ENCODE measurements at places on chromosomes 1 and 21. TPM values are rescaled to one million over a fixed set of nuclear protein-coding genes. Genes with fewer than 3 reads are reported as not detected.

The POU2F1 gene
- 39.8 TPM for total RNA-seq

The ARV1 gene
- 7.2 TPM for total RNA-seq

The NHLH1 gene
- not detected for total RNA-seq

The PCAT6 gene
- total RNA-seq: 1.5 TPM

The FALEC gene
- total RNA-seq: not detected

The C1orf216 gene
- total RNA-seq: 13.0 TPM

The DMBX1 gene
- total RNA-seq: not detected

The NEXN gene
- 1.4 TPM for total RNA-seq

The IFI44L gene
- 5.2 TPM for total RNA-seq

The EIF4G3 gene
- 107 TPM for total RNA-seq

The RUNX1 gene
- total RNA-seq: 62.1 TPM

The TCHHL1 gene
- total RNA-seq: not detected

The SPRR2G gene
- not detected for total RNA-seq

DNA sequence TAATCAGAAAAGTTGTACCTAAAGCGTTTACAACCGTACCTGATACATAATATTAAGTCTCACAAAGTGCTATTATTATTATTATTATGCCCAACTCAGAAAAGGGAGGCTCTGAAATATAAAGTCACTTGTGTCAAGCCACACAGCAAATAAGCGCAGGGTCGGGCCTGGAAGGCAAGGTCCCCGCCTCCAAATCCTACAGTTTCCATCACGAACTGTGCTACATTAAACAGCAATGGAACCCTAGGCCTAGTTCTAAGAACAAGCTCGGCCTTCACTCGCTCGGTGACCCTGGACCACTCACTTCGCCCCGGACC, 549 bp downstream of the PARS2 start:
- DNase-seq: no peak
- H3K4me1 ChIP-seq: peaks cover 16% of the 10 kb centered on the region
- peak overlapping the region; percentile 68 for H3K4me3 ChIP-seq

DNA sequence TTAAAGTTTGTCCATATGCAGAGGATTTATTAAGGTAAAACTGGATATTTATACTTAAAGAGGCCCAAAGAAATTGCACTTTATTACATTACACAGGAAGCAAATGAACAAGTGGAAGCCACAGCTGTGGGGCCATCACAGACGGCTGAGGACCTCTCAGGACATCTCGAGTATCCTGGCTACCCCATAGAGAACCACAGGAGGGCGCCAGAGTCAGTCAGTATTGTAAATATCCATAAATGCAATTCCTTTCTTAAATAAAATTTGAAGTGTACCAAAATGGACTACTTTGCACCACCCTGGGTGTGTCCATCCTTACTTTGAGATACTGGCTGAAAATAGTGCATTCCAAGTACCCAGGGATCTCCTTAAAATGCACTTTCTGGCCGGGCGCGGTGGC, 257.2 kb downstream of the MRPL39 start:
- no peak overlapping the region for H3K4me3 ChIP-seq
- no peak overlapping the region for H3K27ac ChIP-seq
- no peaks in the 10 kb centered on the region for H3K4me1 ChIP-seq
- no peaks in the 10 kb centered on the region for H3K36me3 ChIP-seq
- DNase-seq: peak; percentile 3

- H3K4me1 ChIP-seq: no peaks in the 10 kb centered on the region
- H3K27ac ChIP-seq: no peak overlapping the region
- no peaks in the 10 kb centered on the region for H3K27me3 ChIP-seq
- DNase-seq: no peak
- H3K4me3 ChIP-seq: no peak overlapping the region
These were observed 29.1 kb upstream of the PLA2G4A start for GRCh38 chr1:186799689-186800054.

DNA sequence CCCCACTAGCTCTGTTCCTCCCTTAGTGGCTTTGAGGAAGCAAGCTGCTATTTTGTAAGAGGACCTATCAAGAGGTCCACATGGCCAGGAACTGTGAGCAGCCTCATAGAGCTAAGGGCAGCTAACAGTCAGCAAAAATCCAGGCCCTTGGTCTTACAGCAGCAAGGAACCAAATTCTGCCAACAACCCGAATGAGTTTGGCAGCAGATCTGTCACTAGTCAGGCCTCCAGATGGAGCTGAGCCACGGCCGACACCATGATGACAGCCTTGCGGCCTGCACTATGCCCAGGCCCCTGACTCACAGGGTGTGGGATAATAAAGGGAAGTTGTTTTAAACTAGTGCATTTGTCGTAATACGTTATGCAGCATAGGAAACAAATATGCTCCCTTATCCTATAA, 28.0 kb upstream of the H3-3A start:
- peak overlapping the region; percentile 41 for H3K27ac ChIP-seq
- no peak overlapping the region for H3K4me3 ChIP-seq
- peaks cover 3% of the 10 kb centered on the region for H3K4me1 ChIP-seq
- no peaks in the 10 kb centered on the region for H3K27me3 ChIP-seq
- no peaks in the 10 kb centered on the region for H3K36me3 ChIP-seq
- no peak for DNase-seq

- no peaks in the 10 kb centered on the region for H3K36me3 ChIP-seq
- H3K4me3 ChIP-seq: no peak overlapping the region
- H3K4me1 ChIP-seq: peaks cover 7% of the 10 kb centered on the region
- H3K27me3 ChIP-seq: no peaks in the 10 kb centered on the region
- DNase-seq: no peak
These were observed 13.9 kb downstream of the FAM151A start for GRCh38 chr1:54609301-54609921.

DNA sequence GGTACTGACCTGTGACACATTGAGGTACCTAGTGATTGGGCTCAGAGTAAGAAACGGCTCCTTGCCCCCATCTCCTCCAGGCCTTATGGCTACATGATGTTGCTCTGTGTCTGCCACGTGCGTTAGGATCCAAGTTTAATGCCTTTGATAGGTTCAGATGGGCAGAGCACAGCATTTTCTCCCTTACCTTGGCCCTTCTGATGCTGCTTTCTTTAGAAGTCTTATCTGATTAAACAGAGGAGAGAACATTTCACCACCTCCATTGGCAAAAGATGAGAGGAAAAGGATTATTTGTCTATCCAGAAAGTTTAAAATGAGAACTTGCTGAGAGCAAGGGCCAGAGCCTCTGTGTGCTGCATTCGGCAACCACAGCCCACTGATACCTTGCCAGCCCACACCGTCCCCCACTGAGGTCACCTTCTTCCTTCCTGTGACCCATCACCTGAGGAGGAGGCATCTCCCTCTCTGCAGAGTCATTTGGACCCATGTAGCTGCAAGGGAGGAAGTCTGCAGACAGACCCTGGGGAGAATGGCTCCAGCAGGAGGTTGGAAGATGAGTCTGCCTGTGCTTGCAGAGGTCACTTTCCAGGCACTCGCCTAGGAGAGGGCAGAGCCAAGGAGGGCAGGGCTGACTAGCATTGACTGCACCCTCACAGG, 16.7 kb downstream of the SHISA4 start:
- H3K27me3 ChIP-seq: no peaks in the 10 kb centered on the region
- DNase-seq: no peak
- peaks cover 7% of the 10 kb centered on the region for H3K4me1 ChIP-seq
- H3K27ac ChIP-seq: no peak overlapping the region

- DNase-seq: no peak
- no peak overlapping the region for H3K4me3 ChIP-seq
- no peaks in the 10 kb centered on the region for H3K4me1 ChIP-seq
These were observed 598.8 kb downstream of the PLPP3 start for GRCh38 chr1:55980582-55980981.

GRCh38 chr1:94805912-94806311, 14.2 kb upstream of the SLC44A3 start:
- no peak overlapping the region for H3K27ac ChIP-seq
- no peaks in the 10 kb centered on the region for H3K36me3 ChIP-seq
- DNase-seq: peak; percentile 68
- peaks cover 8% of the 10 kb centered on the region for H3K4me1 ChIP-seq
- no peaks in the 10 kb centered on the region for H3K27me3 ChIP-seq

DNA sequence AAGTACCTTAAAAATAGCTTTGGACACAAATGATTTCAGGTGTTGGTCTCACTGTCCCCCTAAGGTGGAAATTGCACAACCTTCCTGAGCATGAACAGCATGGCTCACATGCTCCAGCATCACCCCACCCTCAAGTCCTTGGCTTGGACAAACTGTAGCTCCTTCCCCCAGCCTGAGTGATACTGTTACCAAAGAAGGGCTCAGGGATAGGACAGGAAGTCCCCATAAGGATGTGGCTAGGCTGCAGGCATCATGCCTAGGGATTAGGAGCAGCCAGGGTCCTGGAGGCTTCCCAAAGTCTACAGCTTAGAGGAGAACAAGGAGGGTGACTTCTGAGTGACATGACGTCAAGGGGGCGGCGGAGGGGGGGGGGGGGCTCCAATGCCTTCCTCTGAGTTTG, 10.1 kb downstream of the FAM78B start:
- H3K27ac ChIP-seq: no peak overlapping the region
- no peaks in the 10 kb centered on the region for H3K4me1 ChIP-seq
- H3K27me3 ChIP-seq: peaks cover under 1% of the 10 kb centered on the region
- no peak for DNase-seq
- H3K4me3 ChIP-seq: no peak overlapping the region
- H3K36me3 ChIP-seq: no peaks in the 10 kb centered on the region

DNA sequence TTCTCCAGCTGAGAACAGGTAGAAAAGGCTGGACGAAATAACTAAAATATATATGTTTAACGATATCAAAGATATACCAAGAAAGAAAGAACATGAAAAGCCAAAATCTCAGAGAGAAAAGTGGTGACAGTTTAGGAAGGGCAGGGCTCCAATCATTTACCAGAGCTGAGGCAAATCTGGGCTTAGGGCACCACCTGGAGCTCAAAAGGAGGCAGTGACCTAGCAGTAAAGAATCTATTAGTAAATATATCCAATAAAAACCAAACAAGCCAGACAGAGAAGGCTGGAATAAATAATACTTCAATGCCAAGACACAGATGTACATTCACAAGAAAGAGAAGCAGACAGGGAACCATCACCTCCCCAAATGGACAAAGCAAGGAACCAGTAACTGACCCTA, 43.5 kb downstream of the CHIA start:
- H3K4me1 ChIP-seq: no peaks in the 10 kb centered on the region
- H3K36me3 ChIP-seq: no peaks in the 10 kb centered on the region
- no peaks in the 10 kb centered on the region for H3K27me3 ChIP-seq

DNA sequence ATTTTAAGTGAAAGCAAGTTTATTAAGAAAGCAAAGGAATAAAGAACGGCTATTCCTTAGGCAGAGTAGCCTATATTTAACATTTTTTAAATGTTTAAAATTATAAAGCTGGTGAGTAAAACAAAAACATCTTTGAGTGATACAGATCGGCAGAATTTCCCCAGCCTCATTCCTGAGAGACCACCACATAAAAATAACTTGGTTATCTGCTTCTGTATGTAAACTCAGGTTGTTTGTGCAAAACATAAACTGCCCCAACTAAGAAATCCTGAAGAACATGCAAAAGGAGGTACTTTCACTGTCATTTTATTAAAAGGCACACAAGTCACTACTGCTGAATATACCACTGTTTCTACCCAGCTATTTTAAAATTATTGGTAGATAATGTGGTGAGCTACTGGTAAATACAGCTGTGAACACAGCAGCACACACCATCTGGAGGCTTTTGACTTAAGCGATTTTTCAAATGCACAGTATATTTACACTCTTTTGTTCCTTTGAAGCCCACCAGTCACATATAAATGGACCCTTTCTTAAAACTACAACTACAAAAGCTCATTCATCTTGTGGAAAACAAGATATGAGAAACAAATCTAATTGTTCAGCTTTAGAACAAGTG, 119.3 kb downstream of the RERE start:
- no peak for DNase-seq
- H3K27me3 ChIP-seq: peaks cover 4% of the 10 kb centered on the region
- H3K4me3 ChIP-seq: no peak overlapping the region

GRCh38 chr1:223741861-223742260, 29.5 kb downstream of the CAPN2 start:
- no peaks in the 10 kb centered on the region for H3K4me1 ChIP-seq
- no peaks in the 10 kb centered on the region for H3K27me3 ChIP-seq
- H3K27ac ChIP-seq: no peak overlapping the region
- DNase-seq: no peak

GRCh38 chr1:166490437-166490991, 323.7 kb upstream of the FAM78B start:
- no peaks in the 10 kb centered on the region for H3K27me3 ChIP-seq
- H3K27ac ChIP-seq: peak overlapping the region; percentile 87
- H3K4me1 ChIP-seq: peaks cover 12% of the 10 kb centered on the region
- peak overlapping the region; percentile 45 for H3K4me3 ChIP-seq
- no peak for DNase-seq
- no peaks in the 10 kb centered on the region for H3K36me3 ChIP-seq

DNA sequence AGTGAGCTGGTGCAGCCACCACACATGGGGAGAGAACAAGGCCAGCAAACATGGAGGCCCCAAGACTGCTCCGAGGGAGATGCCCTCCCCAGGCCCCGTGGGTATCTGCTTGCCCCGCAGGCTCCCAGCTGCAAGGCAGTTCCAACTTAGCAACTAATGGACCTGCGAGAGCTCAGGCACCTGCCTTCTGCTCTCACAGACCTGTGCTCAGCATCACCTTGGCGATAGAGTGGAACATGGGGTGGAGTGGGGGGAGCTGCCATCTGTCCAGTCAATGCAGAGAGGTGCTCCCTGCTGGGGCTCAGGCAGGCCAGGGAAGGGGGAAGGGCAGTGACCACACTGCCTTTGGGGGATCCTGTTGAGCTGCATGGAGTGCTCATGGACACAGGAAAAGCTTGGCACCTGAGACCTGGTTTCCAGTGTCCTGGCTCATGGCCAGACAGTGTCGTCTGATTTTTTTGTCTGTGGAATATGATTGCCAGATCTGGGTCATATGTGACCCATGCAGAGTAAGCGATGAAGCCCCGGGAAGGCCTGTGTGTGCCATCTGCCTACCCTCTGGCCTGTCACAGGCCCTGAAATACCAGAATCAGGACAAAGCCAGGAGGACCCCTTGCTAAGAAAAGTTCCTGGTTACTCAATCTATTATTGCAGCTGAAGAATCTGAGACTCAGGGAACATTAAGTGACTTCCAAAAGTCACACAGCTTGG, 39.9 kb upstream of the TENT5C start:
- H3K27ac ChIP-seq: no peak overlapping the region
- DNase-seq: peak; percentile 14
- H3K27me3 ChIP-seq: no peaks in the 10 kb centered on the region
- no peak overlapping the region for H3K4me3 ChIP-seq
- no peaks in the 10 kb centered on the region for H3K36me3 ChIP-seq

DNA sequence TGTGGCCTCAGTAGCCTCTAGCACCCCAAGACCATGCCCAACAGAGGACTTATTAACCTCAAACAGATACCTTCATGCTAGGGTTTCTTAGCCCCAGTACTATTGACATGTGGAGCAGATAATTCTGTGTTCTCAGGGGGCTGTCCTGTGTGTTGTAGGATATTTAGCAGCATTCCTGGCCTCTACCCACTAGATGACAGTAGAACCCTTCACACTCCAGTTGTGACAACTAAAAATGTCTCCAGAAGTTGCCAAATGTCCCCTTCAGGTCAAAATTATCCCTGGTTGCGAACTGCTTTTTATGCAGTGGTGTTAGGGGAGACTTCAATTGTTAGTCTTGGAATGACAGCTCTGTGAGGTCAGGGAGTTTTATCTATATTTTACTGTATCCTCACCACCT, 8.1 kb downstream of the KAZN start:
- no peak for DNase-seq
- no peaks in the 10 kb centered on the region for H3K36me3 ChIP-seq
- no peak overlapping the region for H3K4me3 ChIP-seq
- H3K4me1 ChIP-seq: no peaks in the 10 kb centered on the region

Measured in natural killer cell (primary cell).